SIG-M5 (cell line): ENCODE measurements at places on chromosomes 13 and 19.

GRCh38 chr19:51514866-51515481 lies 13.4 kb upstream of the SIGLEC12 start:
- DNase-seq: no peak

DNA sequence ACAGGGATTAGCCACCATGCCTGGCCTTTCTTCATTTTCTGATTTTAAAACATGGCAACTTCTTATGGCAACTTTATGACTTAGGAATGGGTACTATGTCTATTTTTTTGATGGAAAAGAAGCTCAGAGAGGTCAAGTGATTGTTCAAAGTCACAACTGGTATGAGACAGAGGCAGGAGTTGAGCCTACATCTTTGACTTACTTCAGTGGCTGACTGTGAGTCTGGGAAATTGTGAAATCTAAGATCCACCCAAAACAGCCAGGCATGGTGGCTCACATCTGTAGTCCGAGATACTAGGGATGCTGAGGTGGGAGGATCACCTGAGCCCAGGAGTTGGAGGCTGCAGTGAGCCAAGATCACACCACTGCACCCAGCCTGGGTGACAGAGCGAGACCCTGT lies 2.4 kb upstream of the ACTL9 start:
- DNase-seq: no peak

- no peak for DNase-seq
Measured at GRCh38 chr13:36000028-36000427, 131.2 kb downstream of the DCLK1 start.

DNA sequence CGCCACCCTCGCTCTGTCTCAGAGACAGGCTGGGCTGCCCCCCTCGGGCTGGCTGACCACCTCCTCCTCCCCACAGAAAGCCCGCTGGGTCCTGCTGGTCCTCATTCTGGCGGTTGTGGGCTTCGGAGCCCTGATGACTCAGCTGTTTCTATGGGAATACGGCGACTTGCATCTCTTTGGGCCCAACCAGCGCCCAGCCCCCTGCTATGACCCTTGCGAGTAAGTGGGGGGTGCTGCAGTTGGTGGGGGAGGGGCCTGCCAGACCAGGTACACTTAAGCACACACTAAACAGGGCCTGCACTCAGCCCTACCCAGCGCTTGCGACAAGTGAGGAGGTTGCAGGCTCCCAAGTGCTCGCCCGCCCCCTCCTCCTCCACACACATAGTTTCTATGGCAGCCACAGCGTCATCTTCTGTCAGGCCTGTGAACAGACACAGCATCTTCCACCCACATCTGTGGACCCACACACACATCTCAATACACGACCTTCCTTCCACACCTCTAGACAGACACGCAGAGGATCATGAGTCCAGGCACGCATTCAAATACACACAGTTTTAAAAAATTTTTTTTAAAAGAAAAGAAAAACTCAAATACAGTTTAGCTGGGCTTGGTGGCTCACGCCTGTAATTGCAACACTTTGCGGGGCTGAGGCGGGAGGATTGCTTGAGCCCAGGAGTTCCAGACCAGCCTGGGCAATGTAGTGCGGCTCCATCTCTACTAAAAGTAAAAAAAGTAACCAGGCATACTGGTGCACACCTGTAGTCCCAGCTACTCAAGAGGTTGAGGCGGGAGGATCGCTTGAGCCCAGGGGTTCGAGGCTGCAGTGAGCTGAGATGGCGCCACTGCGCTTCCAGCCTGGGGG lies 18.4 kb downstream of the PLD3 start:
- no peak for DNase-seq

DNA sequence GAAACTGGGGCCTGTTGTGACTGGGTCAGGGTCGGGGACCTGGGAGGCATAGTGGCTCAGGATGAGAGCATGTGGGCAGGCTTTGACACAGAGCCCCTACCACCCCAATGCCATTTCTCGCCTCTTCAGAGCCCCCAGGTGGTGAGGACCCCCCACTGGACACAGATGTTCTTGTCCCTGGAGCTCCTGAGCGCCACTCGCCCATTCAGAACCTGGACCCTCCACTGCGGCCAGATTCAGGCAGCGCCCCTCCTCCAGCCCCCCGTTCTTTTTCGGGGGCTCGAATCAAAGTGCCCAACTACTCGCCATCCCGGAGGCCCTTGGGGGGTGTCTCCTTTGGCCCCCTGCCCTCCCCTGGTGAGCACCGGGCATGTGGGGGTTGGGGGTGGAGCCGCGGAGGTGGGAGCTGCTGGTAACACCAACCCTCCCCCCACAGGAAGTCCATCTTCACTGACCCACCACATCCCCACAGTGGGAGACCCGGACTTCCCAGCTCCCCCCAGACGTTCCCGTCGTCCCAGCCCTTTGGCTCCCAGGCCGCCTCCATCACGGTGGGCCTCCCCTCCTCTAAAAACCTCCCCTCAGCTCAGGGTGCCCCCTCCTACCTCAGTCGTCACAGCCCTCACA lies 10.4 kb downstream of the IGFLR1 start:
- DNase-seq: no peak

- DNase-seq: no peak
Measured at GRCh38 chr13:26071691-26072090, 19.9 kb upstream of the SHISA2 start.

- DNase-seq: no peak
Measured at GRCh38 chr13:41788552-41788951, 172.4 kb downstream of the VWA8 start.

- DNase-seq: no peak
Measured at GRCh38 chr13:29774830-29775229, 75.6 kb downstream of the UBL3 start.

DNA sequence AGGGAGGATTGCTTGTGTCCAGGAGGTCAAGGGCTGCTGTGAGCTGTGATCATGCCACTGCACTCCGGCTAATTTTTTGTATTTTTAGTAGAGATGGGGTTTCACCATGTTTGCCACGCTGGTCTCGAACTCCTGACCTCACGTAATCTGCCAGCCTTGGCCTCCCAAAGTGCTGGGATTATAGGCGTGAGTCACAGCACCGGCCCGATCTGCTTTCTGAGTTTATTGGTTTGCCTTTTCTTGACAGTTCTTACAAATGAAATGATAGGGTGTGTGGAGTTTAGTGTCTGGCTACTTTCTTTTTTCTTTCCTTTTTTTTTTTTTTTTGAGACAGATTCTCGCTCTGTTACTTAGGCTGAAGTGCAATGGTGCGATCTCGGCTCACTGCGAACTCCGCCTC lies 848 bp downstream of the C19orf44 start:
- DNase-seq: no peak

GRCh38 chr19:10315335-10316214 lies at the start of gene FDX2:
Gene FDX2, minus strand, starts transcription at chr19:10316015. Its CDS starts 19 bp downstream, at chr19:10315996.
- DNase-seq: no peak

DNA sequence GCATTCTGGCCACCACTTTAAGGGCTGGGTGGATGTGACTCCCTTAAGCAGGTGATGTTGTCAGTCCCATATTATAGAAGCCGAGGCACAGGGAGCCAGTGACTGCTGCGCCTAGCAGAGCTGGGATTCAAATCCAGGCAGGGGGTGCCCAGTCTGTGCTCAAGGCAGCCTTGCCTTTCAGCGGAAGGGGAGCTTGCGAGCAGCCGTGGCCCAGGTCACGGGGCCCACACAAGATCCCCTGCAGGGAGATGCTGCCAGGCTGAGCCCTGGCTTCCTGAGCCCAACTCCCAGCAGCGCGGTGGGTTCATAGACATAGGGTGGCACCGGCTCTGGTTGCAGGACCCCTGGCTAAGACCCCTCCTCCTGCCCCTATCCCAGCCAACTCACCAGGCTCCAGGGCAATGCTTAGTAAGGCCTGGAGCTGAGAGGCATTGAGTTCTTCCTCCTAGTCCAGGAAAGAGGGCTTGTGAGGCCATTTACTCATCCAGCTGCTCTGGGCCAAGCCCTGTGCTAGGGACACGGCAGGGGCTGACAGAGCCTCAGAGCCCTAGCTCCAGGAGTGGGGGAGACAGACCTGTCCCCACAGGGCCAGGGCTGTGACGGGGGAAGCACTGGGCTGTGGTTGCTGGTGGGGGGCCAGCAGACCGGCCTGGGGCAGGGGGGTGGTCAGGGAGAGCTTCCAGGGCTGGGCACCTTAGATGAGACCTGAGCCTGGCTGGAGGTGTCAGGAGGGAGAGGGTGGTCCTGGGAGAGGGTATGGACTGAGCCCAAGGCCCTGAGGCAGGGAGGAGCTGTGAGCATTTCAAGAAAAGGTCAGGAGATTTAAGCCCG lies 9.6 kb downstream of the CAPN12 start:
- DNase-seq: no peak

GRCh38 chr13:49053215-49053614 lies 77.5 kb downstream of the FNDC3A start:
- no peak for DNase-seq

- no peak for DNase-seq
Measured at GRCh38 chr13:112103260-112103838, 36.4 kb downstream of the SOX1 start.

- DNase-seq: no peak
Measured at GRCh38 chr19:42928896-42929295, 8.1 kb downstream of the PSG7 start.

DNA sequence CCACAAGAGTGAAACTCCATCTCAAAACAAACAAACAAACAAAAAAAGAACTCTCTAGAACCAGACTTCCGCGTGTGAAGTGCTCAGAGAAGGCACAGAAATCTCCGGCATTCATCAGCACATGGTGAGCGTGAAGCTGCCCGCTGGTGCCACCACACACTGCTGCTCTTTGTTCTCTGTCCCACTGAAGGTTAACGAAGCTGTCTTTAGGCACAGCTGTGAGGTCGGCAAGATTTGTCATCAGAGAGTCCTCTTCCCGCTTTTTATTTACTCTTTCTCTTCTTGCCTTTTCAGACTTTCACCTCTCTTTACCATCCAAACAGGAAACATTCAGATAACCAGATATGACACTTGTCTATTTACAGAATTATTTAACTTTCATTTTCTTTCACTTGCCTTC lies 115.2 kb upstream of the ARGLU1 start:
- no peak for DNase-seq

DNA sequence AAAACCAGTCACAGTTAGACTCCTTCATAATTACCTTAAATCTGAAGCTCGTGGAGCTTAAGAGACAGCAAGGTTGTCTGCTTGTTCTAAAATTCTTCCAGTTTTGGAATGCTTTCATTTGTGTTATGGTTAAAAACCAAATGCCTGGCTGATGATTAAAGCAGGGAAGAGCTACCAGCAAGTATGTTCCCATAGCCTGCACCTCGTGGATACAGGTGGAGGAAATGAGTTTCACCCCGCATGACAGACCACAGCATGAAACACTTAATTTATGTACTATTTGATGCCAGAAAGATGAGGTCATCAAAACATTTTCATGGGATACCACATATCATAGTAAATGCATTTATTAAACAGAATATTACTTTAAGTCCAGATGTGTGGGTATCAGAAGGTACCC lies 416 bp upstream of the DOCK9 start:
- DNase-seq: no peak
